NCI-H2081 treated with DMSO at 0.1 percent for 48 hours (cell line): ENCODE measurements at places on chromosomes 11 and 22.

DNA sequence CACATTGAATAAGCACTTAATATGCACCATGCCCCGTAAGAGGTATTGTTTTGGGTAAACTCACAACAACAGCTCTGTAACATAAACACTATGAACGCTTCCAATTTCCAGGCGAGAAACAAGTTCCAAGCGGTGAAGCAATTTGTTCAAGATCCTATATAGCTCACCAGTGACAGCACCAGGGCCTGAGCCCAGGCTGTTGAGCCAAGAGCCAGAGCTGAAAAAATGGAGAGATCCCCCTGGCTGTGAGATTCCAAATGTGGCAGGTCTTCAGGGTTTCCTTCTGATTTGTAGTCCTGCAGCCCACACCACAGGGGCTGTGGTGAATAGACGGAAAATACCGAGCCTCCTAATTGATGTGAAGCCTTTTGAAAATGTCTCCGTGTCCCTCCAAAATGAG is 268.0 kb upstream of the KIRREL3 start:
- DNase-seq: no peak

DNA sequence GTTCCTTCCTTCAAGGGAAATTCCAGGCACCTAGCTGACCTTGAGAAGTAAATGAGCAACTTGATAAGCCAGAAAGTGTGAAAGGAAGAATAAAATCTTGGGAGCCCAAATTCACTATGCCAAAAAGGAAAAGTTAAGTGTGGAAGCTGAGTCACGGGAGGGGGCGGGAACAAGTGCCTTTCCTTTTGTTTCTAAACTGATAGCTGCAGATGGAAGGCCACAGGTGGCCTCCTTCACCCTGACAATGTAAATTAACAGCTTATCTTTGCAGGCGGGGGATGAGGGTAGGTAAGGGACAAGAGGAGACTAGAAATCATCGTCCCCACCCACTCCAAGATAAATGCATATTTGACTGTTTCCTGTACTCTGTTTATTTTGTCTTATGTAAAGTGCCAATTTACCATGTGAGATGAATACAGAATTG is 36.4 kb upstream of the TREH start:
- no peak for DNase-seq

DNA sequence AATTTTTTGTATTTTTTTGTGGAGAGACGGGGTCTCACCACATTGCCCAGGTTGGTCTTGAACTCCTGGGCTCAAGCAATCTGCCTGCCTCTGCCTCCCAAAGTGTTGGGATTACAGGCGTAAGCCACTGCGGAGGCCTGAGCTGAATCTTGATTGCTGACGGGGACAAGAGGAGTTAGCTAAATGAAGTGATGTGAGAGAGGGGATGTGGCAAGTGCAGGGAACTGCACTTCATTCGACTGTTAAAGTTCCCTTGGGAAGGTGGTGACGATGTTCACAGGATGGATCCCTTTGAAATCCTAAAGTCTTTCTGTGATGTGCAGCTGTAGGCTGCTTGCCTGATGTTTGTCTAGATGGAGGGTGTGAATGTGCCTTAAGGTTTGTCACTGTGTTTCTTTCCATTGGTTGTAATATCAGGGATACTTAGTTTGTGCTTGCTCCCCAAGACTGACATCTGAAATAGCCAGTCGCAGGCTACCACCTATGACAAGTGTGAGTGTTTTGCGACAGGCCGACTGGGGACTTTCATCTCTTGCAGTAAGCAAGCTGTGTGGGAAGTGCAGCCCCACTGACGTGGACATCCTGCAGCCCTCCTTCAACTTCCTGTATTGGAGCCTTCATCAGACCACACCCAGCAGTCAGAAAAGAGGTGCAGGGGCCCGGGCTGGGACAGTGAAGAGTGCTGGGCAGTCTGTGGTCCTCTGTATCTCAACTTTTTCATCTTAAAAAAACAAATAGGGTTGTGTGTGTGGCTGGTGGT is 19.6 kb upstream of the CCDC134 start:
- no peak for DNase-seq

- no peak for DNase-seq
Measured at GRCh38 chr11:116366451-116366850, 406.3 kb downstream of the BUD13 start.

GRCh38 chr11:96948066-96948465 is 558.3 kb downstream of the JRKL start:
- no peak for DNase-seq

GRCh38 chr11:1178906-1179305 is 21.2 kb downstream of the MUC5AC start:
- DNase-seq: no peak

- no peak for DNase-seq
Measured at GRCh38 chr11:38384568-38384967, 1786.5 kb upstream of the RAG2 start.

GRCh38 chr11:102401905-102402304 is 50.7 kb downstream of the TMEM123 start:
- DNase-seq: no peak

GRCh38 chr11:16958833-16959232 is 55.4 kb downstream of the PLEKHA7 start:
- DNase-seq: peak; percentile 32

GRCh38 chr22:23072077-23072910 is 2.0 kb downstream of the GNAZ start:
- no peak for DNase-seq

- no peak for DNase-seq
Measured at GRCh38 chr11:85307366-85307765, 319.8 kb downstream of the DLG2 start.

GRCh38 chr11:20854215-20854955 is 185.0 kb downstream of the NELL1 start:
- no peak for DNase-seq

GRCh38 chr22:38131399-38131798 is 20.9 kb upstream of the BAIAP2L2 start:
- DNase-seq: no peak

DNA sequence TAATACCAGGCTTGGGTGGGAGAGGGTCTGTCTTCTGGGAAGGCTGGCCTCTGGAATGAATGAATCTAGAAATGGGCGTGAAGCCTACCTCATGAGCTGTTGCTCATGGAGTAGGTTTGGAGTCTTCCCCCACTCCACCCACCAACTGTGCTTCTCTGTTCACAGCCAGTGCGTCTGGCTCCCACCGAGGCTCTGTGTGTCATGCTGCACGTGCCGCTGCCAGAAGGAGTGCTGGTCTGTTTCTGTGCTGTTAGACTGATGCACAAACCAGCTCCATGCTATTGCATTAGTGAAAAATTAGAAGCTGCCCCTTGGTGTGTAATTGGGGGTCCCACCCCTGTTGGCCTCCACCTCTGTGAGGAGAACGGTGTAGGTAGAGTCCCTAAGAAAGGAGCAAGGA is 132.3 kb upstream of the PARVA start:
- no peak for DNase-seq

DNA sequence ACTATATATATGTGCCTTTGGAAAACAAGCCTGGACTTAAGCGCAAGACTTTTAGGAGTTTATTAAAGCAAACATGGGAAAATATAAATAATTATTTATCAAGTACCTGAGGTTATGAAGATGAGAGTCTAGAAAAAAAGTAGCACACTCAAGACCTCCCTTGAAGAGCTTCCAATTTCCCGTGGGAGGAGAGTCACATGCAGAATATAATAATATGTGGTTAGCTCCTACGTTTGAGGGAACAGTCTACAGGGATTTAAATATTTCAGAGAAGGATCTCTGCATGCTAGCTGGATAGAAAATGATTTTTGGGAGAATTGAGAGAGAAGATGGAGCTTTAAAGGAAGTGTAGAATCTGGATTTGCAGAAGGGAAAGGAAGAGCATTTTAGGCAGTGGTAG is 183.8 kb downstream of the SWAP70 start:
- DNase-seq: no peak

GRCh38 chr11:1916986-1917522 is 2.4 kb upstream of the TNNT3 start:
- DNase-seq: no peak

GRCh38 chr11:130778026-130778425 is 138.3 kb downstream of the SNX19 start:
- no peak for DNase-seq

GRCh38 chr22:49090853-49091135 is 736.9 kb downstream of the BRD1 start:
- DNase-seq: no peak

DNA sequence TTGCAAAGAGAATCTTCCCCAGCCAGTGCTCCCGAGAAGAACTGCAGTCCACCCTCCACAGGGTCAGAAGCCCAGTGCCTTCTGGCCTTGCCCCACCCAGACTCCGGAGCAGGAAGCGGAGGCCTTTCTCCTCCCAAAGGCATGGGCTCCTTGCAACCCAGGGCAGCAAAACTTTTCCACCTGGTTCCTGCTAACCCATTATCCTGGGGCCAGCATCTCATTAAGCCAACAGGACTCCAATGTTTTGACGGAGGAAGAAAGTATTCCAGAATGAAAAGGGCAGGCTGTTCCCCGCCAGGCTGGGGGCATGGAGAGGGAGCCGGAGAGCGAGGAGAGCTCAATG is 88.1 kb downstream of the RTL6 start:
- no peak for DNase-seq

- no peak for DNase-seq
Measured at GRCh38 chr11:127997594-127997993, 589.8 kb downstream of the ETS1 start.

GRCh38 chr11:69192301-69192721 is 36.6 kb downstream of the SMIM38 start:
- DNase-seq: no peak

DNA sequence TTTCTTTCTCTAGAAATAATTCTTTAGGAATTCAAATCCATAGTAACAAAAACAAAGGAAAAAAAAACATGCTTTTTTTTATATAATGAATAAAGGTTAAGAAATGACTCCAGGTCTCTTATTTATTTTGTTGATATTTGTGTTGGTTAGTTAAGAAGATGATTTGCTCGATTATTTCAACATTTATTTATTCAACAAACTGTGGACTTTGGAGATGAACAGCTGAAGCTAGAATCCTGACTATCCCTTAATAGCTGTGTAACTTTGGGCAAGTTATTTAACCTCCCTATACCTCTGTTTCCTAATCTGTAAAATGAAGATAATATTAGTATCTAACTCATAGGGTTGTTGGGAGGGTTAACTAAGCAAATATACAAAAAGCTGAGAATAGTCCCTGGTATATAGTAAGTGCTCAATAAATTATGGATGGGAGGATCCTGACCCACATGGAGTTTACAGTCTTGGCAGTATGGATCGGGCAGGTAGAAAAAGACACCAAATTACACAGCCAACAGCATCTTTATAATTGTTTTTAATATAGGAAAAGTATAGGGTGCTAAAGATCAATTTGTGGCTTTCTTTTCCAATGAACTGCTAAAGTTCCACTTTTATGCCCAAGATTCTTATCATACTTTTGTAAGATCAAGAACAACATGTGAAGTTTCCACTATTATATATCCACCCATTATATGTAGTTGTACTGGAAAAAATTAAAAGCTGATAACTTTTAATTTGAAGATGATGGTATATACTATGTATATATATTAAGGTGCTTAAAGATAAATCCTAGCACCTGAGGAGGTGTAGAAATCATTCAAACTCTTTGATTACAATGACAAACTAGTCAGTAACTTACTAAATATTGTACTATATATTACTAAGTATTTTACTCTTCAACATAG is 1.3 kb upstream of the CAT start:
- DNase-seq: no peak

DNA sequence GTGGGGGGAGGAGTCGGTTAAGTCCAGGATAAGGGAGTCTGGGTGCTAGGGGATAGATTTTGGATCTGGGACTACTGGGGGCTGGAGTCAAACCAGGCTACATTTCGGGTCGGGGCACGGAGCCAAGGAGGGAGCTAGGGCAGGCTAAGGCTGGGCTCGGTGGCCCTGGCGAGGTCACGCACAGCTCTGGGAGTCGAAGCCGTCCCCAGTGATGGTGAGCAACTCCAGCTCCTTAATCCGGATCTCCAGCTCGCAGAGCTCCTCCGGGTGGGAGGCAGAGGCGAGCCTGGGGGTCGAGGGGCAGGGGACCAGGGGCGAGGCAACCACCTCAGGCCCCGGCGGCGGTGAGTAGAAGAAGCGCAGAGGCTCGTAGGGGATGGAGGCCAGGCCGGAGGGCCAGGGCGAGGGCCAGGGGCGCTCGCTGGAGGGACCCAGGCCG is 544 bp downstream of the C11orf91 start:
- no peak for DNase-seq

GRCh38 chr11:35265755-35266454 is 126.9 kb downstream of the CD44 start:
- DNase-seq: no peak
